ENCODE measurements at places on chromosomes 4 and X.

DNA sequence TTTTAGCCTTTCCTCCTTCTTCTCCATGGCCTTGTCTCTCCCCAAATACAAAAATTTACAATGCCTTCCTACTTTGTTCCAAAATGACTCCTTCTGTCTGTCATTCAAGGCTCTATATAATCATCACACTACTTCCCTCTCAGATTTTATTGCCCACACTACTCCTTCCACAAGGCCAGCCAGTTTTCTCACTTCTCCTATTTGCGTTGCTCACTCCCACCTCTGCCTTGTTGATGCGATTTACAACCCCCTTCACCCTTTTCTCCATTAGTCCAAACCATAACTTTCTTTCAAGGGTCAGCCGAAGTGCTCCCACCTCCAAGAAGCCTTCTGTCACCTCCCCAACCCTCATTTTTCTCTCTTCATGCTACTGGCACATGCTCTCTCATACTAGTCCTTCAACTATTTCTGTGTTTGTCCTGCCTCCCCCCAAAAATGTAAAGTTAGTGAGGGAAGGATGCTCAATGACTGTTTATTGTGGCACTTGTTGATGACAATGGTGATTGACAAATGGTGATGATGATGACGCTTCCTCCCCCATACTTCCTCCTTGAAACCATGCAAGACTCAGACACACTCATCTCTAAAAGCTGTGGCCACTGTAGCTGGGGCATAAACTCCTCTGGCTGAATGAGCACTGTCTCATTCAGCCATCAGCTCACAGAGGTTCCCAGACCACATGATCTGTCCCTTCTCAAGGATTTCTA lies 2.7 kb upstream of the XKRX start:
- DNase-seq: no peak

DNA sequence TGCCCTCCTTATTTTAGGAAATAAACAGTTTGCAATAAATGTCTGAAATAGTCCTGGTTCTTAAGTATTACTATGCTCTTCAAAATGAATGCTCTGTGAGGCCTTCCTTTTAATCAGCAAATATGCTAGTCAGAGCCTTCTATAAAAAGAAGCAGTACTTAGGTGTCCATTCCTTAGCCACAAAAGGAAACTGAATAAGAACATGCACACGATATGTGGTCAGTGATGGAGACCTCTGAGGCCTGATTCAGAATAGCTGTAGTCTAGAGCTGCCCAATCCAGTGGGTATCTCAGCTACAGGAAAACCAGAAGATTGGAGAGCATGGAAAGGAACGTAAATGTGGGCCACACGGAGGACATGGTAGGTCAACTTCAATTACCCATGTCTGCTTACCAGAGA lies 141.8 kb downstream of the RASL11B start:
- DNase-seq: no peak

DNA sequence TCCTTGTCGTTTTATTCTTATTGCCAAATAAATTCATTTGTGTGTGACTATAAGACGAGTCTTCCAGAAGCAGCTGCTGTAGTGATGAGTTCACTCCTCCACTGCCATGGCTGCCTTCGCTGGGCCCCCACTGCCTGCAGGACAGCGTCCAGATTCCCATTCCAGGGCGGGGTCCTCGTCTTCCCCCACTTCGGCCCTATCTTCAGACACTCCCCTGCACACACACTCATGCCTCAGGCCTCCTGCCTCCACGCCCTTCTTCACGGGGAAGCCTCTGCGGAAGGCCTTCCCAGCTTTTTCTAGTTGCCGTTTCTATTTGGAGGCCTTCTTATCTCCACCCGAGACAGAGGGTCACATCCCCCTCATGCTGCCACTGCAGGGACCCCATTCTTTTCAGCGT lies 80.4 kb downstream of the SHROOM2 start:
- DNase-seq: no peak

GRCh38 chr4:25449270-25449669 lies 72.2 kb downstream of the ANAPC4 start:
- no peak for DNase-seq

GRCh38 chr4:88283661-88284438 lies 511 bp downstream of the PPM1K start:
- peak; percentile 52 for DNase-seq

- no peak for DNase-seq
These were observed 3.2 kb downstream of the CASP3 start for GRCh38 chr4:184645904-184646610.

- no peak for DNase-seq
These were observed 16.1 kb downstream of the TMEM175 start for GRCh38 chr4:948101-948935.

GRCh38 chrX:118682258-118683014 lies 45.0 kb upstream of the IL13RA1 start:
- no peak for DNase-seq

- DNase-seq: peak; percentile 45
These were observed 93.3 kb downstream of the ANXA3 start for GRCh38 chr4:78644744-78645330.

GRCh38 chr4:168917138-168917779 lies 92.8 kb downstream of the CBR4 start:
- no peak for DNase-seq

DNA sequence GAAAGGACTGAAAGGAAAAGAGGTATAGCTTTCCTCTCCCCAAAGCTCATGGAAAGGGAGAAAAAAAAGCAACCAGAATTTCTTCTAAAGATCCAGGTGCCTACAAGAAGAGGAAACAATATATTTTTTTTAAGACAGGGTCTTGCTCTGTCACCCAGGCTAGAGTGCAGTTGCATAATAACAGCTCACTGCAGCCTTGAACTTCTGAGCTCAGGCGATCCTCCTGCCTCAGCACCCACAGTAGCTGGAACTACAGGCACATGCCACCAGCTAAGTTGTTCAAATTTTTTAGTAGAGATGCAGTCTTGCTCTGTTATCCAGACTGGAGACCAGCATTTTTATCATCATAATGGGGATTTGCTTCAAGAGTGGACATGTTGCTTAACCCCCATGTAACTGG lies 30.5 kb upstream of the BBS12 start:
- DNase-seq: no peak

DNA sequence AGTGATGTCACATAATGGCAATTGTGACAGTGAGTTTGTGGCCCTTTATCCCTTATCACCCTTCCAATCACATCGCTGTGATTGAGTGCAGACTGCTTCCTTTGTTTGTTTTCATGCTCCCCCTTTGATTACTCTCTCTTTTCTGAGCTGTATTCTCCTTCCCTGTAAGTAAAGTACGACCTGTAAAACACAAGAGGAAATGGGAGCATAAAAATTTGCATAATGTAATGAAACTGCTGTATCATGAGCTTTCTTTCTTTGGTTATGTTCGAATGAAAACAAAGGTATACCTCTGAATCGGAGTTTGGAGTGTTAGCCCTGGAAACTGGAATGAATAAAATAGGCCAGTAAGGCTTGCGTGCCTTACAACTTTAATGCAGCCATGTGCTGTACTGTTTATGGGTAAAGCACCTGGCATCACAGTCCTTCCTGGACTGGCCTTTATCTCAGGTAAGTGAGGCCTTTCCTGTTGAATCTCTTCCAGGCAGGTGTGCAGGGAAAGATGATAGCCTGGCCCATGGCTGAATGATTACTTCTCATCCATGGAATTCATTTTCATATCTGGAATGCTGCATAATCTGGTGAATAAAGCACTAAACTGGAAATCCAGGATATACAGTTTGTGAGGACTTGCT lies 26.6 kb upstream of the HS3ST1 start:
- DNase-seq: no peak
